ENCODE measurements at places on chromosomes 6 and 20.

DNA sequence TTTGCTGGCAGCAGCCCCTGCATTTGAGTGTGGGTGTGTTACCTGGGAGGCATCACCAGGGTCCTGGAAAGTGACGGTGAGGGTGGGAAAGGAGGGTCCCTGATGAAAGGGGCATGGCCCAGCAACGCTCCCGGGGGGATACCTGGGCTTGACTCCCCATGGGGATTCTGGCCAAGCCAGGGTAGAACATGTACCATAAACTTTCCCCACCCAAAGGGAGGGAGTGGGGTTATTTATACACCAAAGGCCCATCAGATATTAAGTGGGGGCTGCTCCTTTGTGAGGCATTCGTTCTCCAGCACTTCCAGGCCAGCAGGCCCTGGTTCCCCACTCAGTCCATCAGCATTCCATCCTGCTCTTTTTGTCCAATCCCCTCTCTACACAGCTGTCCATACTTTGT is 20.6 kb upstream of the CCR6 start:
- DNase-seq = no peak

DNA sequence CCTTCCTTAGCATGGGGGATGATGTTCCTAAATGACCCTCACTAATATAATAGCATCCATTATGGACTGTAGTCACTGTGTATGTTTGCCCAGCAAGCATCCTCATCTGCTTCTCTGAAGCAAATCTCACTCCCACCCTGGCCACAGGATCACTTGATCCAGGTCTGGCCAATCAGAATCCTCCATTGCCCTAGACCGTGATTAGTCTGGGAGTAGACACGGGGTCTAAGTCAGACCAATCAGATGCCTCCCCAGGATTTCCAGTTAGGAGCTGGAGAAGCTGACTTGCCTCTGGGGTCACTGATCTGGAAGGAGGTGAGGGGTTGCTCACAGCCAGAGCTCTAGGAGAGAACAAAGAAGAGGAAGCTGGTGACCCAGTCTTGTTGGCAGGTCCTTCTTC is 153.9 kb downstream of the DHX35 start:
- no peak for DNase-seq

GRCh38 chr20:62357187-62357667 is 9.9 kb downstream of the LAMA5 start:
- DNase-seq = peak; percentile 80

DNA sequence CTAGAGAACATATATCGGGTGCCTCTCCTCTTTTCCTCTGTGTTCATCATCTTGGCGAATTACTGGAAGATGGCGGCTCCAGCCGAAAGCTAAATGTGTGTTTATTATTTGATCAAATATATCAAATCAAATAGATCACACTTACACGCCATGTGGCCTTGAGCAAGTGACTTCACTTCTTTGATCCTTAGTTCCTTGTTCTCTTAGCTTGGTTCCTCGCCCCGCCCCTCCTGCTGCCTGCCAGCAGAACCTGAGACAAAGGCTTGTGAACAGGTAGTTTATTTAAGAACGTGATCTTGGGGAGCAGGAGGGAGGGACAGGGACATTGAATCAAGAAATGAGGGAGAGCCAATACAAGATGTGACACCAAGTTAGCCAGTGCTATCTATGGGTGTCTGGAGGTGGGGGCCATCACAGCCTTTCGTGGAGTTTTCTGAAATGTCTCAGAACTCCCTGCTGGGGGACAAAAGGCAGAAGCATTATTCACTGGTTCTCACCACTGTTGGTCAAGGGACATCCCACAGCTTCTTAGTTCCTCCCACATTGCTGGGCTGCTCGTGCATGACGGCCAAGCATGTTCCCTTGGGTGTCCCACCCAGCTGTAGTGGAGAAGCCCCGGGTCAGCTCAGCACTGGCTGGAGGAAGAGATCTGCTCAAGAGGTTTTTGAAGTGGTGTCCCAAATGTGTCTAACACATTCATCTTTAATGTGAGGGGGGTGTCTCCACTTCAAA is 44.9 kb upstream of the RNF24 start:
- DNase-seq = no peak

DNA sequence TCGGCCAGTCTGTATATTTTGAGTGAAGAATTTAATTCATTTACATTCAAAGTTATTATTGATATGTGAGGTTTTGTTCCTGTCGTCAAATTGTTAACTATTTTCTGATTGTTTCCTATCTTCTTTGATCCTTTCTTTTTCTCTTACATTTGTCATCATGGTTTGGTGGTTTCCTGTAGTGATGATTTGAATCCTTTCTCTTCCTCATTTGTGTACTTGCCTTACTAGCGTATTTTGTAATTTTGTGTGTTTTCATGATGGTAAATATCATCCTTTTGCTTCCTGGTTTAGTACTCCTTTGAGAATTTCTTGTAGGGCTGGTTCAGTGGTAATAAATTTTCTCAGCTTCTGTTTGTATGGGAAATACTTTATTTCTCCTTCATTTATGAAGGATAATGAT is 151.7 kb upstream of the CEP162 start:
- no peak for DNase-seq

DNA sequence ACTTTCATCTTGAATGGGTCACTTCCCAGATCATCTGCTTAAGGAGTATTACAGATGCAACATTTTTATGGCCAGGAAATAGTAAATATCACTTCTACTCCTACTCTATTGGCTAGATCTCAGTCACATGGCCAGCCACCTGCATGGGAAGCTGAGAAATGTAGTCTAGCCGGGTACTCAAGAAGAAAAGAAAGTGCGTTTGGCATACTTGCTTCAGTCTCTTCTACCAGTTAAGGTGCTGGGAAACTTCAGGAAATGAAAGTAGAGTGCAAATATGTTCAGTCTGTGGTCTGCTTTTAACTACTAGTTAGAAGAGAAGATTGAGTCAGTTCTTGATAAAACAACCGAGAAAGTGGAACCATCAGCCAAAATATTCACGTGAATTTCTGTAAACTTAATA is 129.2 kb downstream of the PDSS2 start:
- DNase-seq = no peak

- no peak for DNase-seq
Observed at GRCh38 chr6:45461486-45461885, 83.8 kb upstream of the SUPT3H start.

DNA sequence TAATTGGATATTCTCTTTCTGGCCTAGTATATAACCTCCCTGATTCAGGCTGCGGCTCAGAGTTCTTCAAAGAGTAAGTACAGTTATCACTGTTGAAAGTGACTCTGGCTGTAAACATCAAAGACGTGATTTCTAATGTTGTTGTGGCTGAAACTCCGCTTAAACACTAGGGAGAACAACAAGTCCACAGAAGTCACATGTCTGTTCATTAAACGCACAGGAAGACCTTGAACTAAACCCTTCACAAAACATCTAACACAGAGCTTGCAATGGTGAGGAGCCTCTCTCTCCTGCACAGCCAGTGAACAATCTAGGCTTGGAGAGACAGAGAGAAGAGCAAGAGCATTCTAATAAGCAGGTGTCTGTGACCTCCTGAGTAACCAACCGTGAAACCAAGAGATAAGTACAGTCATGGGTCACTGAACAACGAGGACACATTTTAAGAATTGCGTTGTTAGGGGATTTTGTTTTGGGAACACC is 249.3 kb downstream of the PRKN start:
- no peak for DNase-seq

DNA sequence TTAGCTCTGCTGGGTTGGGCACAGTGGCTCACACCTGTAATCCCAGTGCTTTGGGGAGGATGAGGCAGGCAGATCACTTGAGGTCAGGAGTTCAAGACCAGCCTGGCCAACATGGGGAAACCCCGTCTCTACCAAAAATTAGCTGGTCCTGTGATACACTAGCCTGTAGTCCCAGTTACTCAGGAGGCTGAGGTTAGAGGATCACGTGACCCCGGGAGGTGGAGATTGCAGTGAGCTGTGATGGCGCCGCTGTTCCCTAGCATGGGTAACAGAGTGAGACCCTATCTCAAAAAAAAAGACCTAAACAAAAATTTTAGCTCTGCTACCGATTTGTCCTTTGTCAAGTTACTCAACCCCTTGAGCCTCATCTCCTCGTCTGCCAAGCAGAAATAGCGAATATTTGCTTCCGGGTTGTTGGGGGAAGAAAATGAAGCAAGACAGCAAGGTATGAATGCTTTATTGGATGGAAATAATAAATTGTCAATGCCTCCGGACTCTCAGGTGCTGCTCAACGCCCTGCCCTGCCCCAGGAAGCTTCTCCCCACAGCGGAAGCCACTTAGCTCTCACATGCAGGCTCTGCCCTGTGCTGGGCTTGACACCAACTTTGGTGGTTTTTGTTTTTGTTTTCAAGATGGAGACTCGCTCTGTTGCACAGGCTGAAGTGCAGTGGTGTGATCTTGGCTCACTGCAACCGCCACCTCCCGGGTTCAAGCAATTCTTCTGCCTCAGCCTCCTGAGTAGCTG is 24.9 kb upstream of the ITCH start:
- DNase-seq = no peak

DNA sequence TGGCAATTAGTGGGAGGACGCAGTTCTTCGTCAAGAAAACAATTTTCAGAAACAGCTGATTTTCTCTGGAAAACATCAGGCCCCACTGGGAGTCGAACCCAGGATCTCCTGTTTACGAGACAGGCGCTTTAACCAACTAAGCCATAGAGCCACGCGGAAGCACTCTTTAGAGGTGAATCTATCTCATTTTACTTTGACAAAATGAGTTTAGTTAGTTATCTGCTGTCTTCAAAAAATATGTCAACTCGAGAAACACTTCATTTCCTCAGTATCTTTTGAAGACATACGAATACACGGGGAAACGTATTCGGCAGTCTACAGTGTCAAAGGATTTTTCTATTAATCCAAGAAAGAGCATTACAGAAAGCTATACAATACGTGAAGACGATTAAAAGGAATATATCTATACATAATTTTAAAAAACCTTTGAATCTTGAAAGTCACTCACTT is 26.7 kb downstream of the GPX6 start:
- DNase-seq = peak; percentile 78

- DNase-seq = peak; percentile 82
Observed at GRCh38 chr6:102488729-102489128, 1095.2 kb downstream of the GRIK2 start.

DNA sequence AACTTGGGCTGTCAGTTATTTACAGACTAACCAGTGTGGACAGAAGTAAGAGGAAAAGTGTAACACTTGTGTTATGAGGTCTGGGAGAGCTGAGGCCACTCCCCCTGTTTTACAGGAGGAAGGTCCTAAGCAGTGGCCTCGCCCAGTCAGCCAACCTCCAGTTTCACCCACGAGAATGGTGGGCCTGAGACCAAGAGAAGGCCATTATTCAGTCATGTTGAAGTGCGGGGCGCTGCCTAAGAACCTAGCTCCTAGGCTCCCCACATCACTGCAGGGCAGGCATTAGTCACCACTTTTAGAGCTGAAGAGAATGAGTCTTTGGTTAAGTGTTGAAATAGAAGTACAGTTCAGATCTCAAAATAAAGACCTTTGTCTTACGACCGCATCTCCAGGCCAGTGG is 27.9 kb downstream of the CDYL start:
- DNase-seq = peak; percentile 54

DNA sequence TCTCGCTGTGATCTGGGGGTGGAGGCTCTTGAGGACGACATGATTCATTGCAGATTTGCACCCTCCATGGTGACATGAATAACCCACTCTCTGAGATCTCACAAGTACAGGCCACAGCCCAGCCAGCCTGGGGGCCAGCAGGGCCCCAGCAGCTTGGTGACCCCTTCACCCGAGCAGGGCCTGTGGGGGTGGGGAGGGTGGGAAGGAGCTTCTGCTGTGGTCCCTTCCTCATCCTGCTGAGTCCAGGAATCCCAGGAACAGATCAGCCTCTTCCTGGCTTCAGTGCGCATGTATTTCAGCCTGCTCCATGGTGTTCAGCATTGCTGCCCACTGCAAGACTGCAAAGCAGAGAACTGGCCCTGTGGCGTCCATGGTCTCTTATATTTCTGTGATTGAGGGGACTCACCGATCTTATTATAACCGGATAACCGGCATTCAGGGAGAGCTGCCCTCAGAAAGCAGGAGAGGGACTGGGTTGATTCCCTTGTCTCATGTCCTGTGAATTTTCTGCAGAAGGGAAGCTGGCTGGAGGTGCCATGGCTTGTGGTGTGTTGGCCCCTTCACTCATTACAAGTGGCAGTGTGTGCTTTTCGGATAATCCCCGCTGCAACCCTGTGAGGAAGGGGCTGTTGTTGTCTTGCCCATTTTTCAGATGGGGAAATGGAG is 118.8 kb upstream of the FRMD1 start:
- DNase-seq = no peak

DNA sequence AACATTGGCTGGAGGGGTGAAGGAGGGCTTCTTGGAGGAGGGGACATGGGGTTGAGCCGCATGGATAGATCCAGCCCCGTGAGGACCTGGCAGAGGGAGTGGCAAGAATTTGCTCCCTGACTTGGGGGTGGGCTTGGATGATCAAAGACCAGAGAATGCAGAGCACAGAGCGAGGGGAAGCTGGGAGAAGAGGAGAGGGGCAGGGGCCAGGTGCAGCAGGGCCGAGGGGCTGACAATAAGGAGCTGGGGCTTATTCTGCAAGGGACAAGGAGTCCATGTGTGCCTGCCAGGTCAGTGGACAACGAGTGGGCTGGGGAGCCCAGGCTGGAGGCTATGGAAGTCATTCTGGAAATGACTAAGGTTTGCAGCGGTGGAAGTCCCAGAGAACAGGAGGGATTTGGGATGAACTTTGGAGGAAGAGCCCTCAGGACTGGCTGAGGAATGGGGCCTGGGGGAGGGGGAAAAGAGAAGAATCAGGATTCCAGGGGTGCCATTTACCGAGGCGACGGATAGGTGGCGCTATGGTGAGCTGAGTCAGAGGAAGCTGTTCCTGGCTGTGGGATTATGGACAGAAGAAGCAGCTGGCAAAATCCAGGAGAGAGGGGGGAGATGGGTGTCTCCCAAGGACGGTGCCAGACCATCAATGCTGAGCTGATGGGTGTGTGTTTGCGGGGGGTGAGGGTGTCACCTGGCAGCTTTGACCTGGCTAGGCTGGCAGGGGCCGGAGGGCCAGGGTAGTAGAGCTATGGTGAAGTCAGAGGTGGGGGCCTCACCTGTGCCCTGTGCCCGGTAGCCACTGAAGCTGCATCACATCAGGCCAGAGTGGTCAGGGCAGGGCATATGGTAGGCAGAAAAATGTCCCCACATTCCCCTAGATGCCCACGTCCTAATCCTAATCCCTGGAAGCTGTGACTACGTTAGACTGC is 7.8 kb downstream of the KCNG1 start:
- peak; percentile 66 for DNase-seq

DNA sequence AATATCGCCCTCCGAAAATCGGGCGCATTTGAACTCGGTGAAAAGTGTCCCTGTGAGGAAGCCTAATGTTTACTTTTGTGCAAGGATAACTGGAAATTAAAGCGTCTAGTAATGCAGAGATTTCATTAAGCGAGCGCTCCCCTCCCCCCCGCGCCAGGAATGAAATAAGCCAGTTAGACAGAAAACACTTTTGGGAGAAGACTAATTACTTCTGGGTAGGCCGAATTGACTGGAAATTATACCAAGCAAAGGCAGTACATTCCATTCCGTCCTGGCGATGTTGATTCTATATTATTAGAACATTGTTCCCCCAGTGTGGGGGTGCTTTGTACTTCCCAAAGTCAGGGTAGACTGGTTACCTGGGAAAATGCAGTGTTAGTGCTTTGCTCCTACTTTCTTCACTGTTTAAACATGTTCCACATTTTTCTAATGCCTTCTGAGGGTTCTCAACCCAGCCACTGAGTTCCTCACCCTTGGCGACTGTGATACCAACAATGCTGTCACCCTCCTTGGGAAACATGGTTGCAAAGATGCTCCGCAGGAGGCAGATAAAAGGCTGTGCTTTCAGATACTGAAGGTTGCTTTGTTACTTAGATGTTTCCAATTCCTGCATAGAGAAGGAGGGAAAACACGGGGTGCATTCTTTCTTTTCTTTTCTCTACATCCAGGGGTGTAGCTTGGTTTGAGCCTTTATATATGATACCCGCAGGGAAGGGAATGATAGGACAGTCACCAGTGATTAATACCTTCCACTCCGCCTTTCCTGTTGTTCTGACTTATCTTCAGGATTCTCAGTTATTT is 2.6 kb downstream of the GJA1 start:
- no peak for DNase-seq

All from HT1080 (cell line).